GM23248 (cell line): ENCODE measurements at places on chromosomes 1 and 21.

DNA sequence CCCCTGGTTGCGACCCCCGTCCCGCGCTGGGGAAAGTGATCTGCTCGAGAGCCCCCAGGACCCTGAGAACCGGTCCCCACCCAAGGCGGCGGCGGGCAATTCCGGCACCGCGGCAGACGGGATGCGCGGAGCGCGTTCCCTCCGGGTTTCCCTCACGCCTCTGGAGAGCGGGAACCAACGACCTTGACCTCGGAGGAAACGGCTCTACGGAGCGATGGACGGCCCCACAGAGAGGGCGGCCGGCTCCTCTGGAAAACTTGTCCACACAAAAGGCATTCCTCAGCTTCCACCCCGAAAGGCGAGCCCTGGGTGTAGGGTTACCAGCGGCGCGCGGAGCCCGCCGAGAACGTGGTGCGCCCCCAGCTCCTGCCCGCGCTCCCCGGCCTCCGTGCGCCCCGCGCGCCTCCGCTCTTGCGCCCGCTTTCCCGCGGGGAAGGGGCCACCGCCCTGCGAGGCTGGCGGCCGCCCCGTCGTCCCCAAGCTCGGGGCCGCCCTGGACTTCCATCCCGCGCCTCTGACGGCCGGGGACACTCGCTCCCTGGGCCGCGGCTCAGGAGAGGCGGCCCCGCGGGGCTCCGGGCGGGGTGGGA, 391 bp upstream of the KIAA1614 start:
- peak; percentile 67 for DNase-seq

GRCh38 chr1:160636547-160636946, 10.3 kb downstream of the SLAMF1 start:
- no peak for DNase-seq

DNA sequence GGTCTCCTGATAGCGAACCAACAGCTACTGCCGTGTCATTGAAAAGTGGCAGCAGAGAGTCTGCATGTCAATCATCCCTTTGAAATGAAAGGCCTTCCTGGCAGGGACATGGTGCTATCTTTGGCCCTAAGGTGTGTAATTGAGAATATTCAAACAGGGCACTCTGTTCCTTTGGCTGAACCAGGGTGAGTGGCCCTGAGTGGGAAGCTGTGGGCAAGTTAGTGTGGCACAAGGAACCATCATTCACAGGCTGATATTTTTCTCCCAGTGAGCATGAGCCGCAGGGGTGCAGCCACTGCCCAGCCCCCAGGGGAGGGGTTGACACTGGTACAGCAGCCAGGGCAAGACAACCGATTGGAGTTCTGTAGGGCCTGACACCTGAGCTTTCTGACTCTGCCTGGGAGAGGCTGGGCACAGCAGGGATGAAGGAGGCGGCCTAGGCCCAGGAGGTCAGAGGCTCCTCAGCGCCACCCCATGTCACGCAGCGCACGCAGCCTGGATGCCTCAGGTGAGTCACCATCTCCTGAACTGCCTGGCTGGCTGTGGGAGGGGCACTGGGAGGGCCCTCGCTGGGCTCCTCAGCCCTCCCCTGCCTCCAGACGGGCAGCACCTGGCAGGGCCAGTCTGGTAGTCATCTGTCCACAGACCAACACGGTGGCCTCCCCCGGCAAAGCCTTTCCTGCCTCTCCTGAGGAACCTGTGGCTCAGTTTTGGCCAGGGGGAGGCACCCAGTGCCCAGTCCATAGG, 13.2 kb downstream of the QSOX1 start:
- DNase-seq, result no peak

DNA sequence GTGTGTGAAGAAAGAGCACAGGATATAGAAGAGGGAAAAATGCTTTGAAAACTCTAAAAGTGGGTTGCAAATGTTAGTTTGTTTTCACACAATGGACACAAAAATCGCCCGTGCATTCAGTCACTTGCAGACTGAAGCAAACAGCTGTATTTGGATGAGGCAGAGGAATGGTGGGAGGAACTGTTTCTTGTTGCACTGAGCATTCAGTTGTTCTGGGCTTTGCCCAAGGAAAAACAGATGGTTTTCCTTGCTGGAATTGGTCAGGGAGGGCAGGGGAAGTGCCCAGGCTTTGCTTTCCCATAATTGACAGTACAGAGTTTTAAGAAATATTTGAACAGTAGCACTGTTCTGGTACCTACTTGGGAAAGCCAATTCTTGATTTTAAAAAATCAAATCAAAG, 19.5 kb upstream of the WARS2 start:
- peak; percentile 49 for DNase-seq

DNA sequence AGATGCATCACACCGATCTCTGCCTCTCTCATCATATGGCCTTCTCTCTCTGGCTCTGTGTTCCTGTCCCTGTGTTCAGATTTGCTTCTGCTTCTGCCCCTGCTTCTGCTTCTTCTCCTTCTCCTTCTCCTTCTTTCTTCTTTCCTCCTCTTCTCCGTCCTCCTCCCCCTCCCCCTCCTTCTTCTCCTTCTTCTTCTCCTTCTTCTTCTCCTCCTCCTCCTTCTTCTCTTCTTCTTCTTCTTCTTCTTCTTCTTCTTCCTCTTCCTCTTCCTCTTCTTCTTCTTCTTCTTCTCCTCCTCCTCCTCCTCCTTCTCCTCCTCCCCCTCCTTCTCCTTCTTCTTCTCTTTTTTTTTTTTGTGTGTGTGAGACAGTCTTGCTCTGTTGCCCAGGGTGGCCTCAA, 139.9 kb upstream of the KLHDC7A start:
- DNase-seq, result no peak

DNA sequence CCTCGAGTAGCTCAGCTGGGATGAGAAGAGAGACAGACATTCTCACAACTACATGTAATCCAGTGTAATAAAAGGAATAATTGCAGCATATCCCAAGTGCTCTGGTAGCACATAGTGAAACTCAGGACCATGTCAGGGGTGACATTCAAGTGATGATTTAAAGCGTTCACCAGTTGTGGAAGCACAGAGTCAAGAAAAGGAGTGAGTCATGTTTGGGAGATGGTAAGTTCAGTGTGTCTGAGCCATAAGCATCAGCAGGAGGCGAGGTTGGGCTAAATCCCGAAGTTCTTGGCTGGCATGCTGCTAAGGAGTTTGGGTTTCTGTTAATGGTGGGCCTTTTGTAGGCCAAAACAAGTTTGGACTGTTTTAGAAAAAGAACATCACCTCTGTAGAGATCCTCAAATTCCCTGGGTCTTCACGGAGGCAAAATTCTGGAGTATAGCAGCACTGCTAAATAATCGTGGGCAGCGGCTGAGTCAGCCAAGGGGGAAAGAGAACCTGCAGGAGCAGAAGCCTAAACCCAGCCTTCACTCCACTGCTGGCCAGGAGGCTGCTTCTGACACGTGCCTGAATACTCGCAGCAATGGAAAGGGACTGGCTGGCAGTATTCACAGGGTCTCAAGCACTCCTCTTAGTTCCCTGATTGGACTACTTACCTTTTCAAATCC, 7.2 kb upstream of the NHLH1 start:
- DNase-seq, result peak; percentile 22

DNA sequence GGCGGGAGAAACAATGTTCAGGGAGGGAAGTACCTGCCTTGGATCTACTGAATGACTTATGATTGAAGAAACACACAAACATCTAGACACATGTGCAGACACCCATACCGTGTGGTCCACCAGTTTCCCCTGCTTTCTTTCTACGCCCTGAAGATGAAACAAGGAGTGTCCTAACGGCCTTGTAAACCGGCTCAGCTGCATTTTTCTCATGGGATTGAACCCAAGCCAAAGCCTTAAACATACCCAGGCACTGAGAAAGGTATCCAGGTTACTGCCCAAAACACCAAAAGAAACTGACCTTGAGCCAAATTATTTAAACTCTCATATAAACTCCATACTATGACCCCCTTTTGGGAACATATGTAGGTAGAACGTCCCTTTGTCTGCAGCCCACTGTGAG, 630.0 kb upstream of the RGS18 start:
- no peak for DNase-seq

DNA sequence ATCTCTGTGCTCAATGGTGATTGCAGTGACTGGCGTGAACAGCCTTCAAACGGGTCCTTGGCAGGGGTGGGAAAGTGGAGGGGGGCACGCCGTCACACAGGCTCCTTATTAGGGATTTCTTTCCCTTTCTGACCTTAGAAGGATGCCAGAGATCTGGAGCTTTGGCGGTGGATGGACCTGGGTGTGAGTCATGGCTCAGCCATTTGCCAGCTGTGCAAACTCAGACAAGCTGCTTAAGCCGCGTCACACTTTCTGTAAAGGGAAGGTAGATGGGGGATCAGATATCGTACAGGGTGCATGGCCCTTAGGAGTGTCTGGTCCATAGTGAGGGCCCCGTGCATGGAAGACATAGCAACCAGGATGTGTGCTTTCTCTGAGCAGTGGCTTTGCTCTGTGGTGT, 48.3 kb upstream of the C1orf174 start:
- DNase-seq, result no peak

DNA sequence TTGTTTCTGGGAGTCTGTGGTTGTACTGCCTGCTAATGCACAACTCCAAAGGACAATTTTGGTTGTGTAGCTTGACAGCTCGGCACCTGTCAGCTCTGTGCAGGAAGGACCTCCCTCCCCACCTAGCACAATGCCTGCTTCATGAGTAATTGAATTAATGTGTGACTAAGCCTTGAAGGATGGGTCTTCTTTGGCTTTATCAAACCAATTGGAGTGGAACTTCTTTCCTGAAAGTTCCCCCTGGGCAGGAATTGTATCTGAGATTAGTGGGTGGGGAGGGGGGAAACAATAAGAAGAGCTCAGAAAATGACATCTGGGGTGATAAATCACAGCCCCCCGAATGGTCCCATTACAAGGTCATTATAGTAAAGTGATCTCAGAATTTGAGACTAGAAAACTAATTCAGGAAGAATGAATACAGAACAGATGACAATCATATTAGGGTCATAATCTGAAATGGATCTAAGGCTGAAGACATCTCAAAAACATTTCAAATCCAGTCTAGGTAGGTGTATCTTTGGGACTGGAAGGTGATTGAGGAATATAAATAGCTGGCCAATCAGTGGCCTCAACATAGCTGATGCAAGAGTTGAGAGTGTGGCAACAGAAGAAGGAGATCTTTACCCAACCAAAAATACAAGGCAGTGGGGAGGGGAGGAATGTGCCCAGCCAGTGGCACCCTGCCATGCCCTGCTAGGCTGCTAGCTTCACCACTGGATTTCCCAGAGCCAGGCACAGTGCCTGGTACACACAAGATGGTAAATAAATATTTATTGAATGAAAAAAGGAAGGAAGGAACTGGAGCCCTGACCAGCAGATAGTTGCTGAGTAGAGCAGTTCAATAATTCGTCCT, 10.1 kb upstream of the SESN2 start:
- peak; percentile 75 for DNase-seq

DNA sequence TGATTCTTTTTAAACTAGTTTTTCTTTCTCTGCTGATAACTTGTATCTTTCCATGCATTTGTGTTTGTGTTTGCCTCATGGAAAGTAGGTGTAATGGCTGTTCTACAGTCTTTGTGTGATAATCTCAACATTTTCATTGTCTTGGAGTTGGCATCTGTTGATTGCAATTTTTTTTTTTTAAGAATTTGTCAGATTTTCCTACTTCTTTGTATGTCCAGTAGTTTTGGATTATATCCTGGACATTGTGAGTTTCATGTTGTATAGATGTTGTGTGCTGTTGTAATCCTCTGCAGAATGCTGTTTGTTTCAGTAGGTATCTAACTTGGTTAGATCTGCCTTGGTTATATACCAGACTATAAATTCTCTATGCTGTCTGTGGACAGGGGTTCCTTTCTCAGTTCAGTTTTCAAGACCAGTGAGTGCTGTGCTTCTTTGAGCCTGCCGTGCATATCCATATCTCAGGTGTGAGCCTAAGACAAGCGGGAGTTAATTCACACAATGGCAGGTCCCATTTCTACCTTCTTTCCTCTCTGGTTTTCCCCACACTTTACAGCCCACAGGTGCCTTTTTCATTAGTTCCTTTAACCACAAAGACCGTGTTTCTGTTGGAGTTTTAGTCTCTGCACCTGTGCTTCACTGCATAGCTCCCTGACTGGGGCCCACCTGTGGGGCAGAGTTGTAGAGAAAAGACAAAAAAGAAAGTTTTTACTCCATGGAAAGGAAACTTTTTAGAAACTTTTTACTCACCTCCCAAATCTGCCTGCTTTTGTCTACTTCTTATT, 69.9 kb downstream of the ITSN1 start:
- no peak for DNase-seq

GRCh38 chr1:245084551-245084950, 70.2 kb upstream of the KIF26B start:
- peak; percentile 42 for DNase-seq

- DNase-seq, result no peak
Measured at GRCh38 chr21:45202889-45203288, 84.8 kb downstream of the POFUT2 start.

DNA sequence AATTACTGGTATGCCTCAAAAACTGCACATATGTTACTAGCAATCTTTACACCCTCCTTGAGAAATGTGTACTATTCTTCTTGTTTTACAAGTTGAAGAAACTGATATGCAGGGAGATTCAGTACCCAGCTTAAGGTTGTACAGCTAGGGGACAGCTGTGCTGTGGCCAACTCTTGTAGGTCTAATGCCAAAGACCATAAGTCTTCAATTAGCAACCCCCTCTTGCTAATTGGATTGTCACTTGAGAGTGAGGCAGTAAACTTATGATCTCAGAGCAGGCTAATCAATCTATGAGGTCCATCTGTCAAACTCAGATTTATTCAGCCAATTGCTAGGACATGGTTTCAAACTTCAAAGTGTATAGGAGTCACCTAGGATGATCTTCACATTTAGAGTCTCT, 492.0 kb upstream of the USP24 start:
- no peak for DNase-seq

GRCh38 chr1:96660051-96660450, 61.5 kb upstream of the PTBP2 start:
- no peak for DNase-seq

DNA sequence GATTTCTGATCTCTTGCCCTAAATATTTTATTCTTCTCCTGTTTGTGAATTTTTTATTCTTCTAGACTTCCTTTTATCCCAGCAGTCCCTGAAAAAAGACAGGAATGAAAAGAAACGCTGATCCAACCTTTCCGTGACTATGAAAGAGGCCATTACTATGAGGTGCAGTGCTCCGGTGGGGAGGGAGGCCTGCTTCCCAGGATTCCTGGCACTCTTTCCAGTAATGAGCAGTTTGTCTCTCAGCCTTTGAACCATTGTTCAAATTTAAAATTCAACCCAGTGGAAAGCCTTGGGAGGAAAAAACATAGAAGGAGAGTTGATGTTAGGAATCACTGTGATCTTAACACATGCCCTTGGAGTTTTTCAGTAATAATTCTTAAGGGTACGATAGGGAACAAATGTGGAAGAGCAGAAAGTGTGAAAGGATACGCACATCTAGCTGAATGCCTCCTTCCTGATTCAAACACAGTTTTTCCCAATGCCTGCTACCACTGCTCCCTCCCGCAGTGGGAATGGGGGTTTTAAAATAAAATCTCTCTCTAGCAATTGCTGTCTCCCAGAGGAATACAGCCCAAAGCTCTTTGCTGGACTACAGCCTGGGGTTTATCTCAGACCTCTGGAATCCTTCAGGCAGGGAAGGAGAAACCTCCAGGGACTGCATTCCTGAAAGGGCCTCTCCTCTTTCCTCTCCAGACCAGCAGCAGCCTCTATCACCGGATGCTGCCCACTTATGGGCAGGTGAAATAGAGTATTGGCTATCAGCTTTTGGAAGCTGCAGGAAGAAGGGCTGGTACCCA, 6.1 kb downstream of the IER5 start:
- DNase-seq, result peak; percentile 94

GRCh38 chr1:96792220-96792619, 70.6 kb downstream of the PTBP2 start:
- DNase-seq, result no peak
